Heart right ventricle (tissue), 16 donors: ENCODE measurements at places on chromosomes 12 and 14. TPM values are rescaled to one million over a fixed set of nuclear protein-coding genes. Genes with fewer than 3 reads are reported as not detected.
A peak's percentile ranks its signal among the peaks of the same experiment; 100 is the strongest.

Gene NPFF
- total RNA-seq: not detected

Gene RAPGEF3
- total RNA-seq: 19.2 TPM

Gene E2F7
- total RNA-seq: 0.13 TPM

Gene CRACR2A
- total RNA-seq: 10.4 TPM

Gene LGR5
- not detected for total RNA-seq

Gene NEK9
- total RNA-seq: 102 TPM

Gene TAS2R13
- 0.28 TPM for total RNA-seq

Gene TMEM63C
- total RNA-seq: 7.2 TPM

Gene GPRC5D
- not detected for total RNA-seq

Gene ART4
- total RNA-seq: 2.8 TPM

- peak; percentile 69 for DNase-seq
Measured at GRCh38 chr12:62684570-62685295, 218.1 kb downstream of the MON2 start.

GRCh38 chr12:132439333-132439904 is 50.5 kb upstream of the FBRSL1 start:
- no peak for DNase-seq

- DNase-seq: no peak
Measured at GRCh38 chr12:74317078-74317601, 220.5 kb upstream of the ATXN7L3B start.

DNA sequence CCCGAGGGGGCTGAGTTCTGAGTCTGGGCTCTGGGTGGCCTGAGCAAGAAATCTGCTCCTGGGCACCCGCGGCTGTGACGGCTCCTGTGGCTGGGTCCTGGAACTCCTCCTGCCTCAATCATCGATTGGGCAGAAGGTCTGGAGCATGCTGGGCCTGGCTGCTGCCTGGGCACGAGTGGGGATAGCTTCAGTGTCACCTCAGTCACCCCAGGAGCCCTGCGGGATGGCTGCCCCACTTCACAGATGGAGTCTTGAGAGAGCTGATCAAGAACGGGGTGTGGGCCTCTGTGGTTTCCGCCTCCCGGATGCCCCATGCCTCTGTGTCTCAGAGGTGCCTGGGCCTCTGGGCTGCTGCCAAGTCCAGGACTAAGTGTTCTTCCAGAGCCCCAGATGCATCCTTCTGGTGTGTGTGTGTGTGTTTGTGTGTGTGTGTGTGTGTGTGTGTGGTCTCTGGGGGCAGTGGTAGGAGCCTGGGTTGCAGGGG is 185.6 kb upstream of the C14orf180 start:
- peak; percentile 84 for DNase-seq

DNA sequence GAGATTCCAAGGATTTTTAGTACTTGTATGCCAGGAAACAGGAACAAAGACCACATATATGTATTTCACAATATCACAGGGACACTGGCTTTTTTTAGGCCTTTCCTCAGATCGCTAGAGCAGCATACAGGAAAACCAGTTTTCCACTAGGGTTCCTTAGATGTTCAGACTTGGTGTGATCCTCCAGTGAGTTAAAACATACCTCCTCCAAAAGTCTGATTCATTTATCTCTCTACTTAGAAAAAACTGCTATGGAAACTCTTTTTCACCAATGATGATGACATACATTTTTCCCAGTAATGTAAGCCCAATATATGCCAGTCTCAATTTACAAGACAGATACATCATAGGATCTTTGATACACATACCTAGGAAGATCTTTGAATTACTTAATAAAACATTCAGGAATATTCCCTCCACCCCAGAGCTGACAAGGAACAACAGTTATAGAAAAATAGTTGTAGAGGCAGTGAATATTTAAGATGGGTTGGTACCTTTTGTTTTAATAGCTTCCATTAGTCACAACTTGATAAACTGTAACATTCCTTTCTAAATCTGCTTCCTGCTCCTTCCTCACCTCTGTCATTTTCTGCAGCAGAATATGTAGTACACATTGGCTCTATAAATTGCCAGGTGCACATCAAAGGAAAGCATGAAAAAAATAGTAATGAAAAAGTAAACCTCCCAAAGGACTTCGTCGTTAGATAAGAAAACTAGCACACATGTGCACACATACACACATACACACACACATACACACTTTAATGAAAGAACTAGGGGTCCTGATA is 27.5 kb downstream of the BCAT1 start:
- DNase-seq: no peak

GRCh38 chr14:95018821-95019220 is 138.5 kb downstream of the DICER1 start:
- DNase-seq: no peak

DNA sequence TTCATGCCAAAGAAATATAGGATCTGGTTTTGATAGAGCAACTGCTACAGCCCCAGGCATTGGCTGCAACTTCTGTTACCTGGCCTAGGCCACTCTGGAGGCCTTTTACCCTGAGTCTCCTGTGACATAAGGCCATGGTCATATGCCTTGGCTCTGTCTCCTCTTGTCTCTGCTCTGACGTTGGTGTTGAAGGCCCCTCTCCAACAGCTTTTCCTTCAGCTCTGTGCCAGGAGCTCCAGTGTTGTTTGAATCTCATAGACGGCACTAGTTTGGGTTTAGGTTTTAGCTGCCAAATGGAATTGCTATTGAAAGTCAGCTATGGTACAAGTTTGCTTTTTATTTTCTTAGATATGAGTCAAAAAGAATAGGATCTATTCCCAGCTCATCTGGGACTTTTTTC is 41.1 kb downstream of the TTLL5 start:
- DNase-seq: no peak

- no peak for DNase-seq
Measured at GRCh38 chr12:116797885-116798284, 59.8 kb downstream of the RNFT2 start.

GRCh38 chr12:50276068-50276467 is 7.3 kb downstream of the LIMA1 start:
- no peak for DNase-seq

- DNase-seq: no peak
Measured at GRCh38 chr14:71441126-71441525, 491.1 kb upstream of the RGS6 start.

- no peak for DNase-seq
Measured at GRCh38 chr12:94641283-94641682, 9.1 kb downstream of the TMCC3 start.

- DNase-seq: peak; percentile 37
Measured at GRCh38 chr12:64611341-64612284, 1.3 kb downstream of the RASSF3 start.

DNA sequence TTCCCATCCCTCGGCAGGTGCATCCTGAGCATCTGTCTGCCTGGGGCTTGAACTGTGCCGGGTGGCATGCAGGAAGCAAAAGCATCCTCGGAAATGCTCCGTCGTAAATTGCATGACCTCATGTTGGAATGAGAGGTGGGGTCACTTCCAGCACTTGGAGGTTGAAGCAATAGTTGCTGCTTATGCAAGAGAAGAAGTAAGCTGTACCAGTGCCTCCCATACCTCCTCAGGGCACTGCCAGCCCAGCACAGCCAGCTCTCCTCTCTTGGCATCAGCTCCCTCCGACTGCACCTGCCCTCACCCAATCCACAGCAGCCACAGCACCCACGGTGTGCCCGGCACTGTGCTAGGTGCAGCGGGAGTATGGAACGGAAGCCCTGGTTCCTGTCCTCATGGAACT is 11.5 kb downstream of the TEAD4 start:
- DNase-seq: no peak

GRCh38 chr12:19010087-19010486 is 119.4 kb upstream of the PLEKHA5 start:
- DNase-seq: no peak

DNA sequence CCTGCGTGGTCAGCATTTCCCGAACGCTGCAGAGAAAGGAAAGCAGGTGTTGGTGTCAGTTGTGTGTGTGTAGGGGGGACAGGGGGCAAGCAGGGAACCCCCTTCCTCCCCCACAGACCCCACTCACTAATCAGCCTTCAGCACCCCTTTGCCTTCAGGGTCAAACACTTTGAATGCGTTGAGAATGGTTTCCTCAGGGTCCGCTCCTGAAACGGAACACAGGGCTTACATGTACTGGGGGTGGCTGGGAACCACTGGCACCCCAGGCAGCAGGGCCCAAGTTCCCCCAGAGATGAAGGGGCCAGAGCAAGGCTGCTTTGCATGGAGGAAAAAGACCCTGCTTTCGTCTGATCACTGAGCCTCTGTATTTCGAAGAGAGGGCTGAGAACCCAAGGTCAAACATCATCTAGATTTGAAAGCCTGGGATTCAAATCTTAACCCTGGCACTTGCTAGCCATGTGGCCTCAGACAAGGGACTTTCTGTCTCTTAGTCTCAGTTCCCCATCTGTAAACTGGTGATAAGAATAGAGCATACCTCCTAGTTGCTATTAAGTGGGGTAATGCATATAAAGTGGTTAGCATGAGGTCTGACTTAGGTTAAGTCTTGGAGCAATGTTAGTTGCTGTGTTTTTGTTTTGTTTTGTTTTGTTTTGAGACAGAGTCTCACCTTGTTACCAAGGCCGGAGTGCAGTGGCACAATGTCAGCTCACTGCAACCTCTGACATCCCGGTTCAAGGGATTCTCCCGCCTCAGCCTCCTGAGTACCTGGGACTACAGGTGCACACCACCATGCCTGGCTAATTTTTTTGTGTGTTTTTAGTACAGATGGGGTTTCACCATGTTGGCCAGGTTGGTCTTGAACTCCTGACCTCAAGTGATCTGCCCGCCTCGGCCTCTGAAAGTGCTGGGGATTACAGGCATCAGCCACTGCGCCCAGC is 7.0 kb downstream of the MYL2 start:
- DNase-seq: no peak

DNA sequence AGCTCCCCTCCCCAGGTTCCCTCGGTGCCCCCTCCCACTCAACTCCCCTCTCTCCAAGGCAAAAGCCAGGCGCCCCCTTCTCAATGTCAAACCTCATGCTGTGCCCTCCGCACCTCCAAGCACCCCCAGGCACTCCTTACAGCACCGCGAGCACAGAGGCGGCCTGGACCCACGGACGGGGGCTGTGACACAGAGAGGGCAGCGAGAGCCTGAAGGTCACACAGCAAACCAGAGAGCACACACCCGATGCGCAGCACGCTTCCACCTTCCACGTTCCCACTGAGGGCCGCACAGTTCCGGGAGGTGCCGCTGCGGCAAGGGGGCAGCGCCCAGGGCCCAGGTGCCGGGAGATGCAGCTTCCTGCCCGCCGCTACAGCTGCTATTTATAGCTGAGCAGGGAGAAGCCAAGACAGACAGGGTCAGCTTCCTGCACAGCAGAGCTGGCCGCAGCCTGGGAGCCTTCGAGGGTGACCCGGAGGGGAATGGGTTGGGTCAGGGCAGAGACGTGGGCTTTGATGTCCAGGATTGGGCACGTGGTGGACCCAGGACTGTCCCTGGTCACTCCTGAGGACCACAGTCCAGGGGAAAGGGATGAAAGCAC is 12.9 kb downstream of the NCOR2 start:
- DNase-seq: peak; percentile 56

GRCh38 chr14:77061630-77062257 is 33.2 kb upstream of the IRF2BPL start:
- no peak for DNase-seq

- DNase-seq: no peak
Measured at GRCh38 chr14:61184112-61184511, 97.0 kb downstream of the TMEM30B start.

- DNase-seq: peak; percentile 42
Measured at GRCh38 chr12:56629459-56630179, 507 bp downstream of the BAZ2A start.

GRCh38 chr12:82998509-82998908 is 311.8 kb downstream of the TMTC2 start:
- DNase-seq: no peak

DNA sequence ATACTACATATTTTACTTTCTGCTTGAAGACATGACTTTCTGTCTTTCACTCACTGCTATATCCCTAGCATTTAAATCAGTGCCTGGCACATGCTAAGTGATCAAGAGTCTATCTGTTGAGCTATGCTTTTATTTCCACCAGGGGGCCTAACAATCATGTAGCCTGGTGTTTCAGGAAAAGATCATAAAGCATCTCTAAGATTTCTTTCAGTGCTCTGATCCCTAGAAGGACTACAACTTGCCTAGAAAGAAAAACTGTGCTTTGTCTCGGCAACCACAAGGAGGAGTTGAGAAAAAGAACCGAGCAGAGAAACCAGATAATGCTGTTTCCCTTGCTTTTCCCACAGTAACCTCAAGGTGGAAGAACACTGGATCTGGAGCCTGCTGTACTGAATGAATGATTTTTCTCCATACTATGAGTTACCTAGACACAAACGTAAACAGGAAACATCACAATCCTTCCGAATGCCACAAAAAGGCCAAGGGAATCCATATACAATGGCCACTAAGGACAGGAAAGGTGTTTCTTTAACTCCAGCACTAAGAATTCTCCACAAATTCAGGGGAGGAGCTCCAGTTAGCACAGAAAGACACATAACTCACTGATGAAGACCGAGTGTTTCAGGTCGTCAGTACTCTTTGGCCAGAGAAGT is 1.2 kb downstream of the CRY1 start:
- DNase-seq: no peak

GRCh38 chr12:81263072-81263471 is 185.2 kb downstream of the ACSS3 start:
- no peak for DNase-seq

- DNase-seq: no peak
Measured at GRCh38 chr12:92369056-92369455, 223.4 kb upstream of the BTG1 start.

DNA sequence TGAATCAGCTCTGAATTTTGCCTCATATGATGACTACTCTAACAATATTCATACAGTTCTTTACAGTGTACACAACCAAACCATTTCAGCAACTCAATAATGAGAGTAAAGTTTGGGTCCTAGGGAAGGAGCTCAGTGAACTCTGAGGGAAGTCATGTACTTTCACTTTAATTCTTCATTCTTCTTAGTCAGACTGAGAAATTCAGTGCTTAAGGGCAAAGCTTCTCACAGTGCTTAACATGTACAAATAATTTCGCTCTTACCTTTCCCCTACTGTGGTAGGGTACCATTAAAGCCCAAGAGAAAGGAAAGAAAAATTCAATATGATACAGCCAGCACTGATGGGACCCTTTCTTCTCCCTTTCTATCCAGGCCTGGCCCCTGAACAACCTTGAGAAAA is 435.0 kb downstream of the NELL2 start:
- DNase-seq: no peak

GRCh38 chr12:101230547-101230946 is 20.5 kb upstream of the SLC5A8 start:
- no peak for DNase-seq

DNA sequence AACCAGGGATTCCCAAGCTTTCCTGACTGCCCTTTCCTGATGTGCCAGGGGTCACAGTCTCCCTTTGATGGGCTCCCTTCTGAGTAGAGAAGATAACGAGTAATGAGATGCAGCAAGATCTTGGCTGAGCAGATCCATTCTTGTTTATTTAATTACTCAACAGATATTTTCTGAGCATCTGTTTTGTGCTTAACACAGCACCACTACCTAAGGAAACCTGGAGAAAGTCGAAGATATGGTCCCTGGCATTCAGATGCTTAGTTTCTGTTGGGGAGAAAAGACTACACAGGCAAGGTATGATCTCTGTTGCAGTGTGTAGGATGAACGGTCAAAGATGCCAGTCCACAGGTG is 3.9 kb downstream of the AJUBA start:
- no peak for DNase-seq

GRCh38 chr12:116882742-116883141 is 1.5 kb upstream of the HRK start:
- no peak for DNase-seq

- no peak for DNase-seq
Measured at GRCh38 chr14:49549881-49550280, 36.3 kb downstream of the RPS29 start.

GRCh38 chr14:25351269-25351668 is 301.3 kb upstream of the STXBP6 start:
- DNase-seq: no peak
